Colonic mucosa (tissue), 4 donors: ENCODE measurements at places on chromosomes 7 and 10. TPM values are rescaled to one million over a fixed set of nuclear protein-coding genes. Genes with fewer than 3 reads are reported as not detected.

DNA sequence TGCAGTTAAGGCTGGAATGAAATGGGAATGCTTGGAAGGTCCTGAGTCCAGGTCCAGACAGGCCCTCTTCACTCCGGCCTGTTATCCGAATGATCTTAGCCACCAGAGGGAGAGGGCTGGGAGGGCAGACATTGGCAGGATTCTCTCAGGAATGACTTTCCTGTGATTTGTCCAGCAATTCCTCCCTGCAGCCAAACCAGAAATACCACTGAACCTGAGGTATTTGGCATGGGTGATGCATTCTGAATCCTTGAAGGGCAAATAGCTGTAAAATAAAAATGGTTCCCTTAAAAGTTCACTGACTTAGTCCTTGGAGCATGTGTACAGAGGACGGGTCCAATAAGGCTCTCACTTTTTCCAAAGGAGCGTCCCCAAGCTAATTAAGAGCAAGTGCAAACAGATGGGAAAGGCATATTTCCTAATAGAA is 77.5 kb upstream of the HABP2 start:
- no peaks in the 10 kb centered on the region for H3K36me3 ChIP-seq
- no peak for DNase-seq
- H3K27me3 ChIP-seq: no peaks in the 10 kb centered on the region

- H3K4me1 ChIP-seq: peaks cover 30% of the 10 kb centered on the region
- no peaks in the 10 kb centered on the region for H3K27me3 ChIP-seq
- DNase-seq: no peak
- H3K4me3 ChIP-seq: no peak overlapping the region
- H3K27ac ChIP-seq: no peak overlapping the region
Measured at GRCh38 chr7:44765579-44766415, 17.1 kb downstream of the ZMIZ2 start.

DNA sequence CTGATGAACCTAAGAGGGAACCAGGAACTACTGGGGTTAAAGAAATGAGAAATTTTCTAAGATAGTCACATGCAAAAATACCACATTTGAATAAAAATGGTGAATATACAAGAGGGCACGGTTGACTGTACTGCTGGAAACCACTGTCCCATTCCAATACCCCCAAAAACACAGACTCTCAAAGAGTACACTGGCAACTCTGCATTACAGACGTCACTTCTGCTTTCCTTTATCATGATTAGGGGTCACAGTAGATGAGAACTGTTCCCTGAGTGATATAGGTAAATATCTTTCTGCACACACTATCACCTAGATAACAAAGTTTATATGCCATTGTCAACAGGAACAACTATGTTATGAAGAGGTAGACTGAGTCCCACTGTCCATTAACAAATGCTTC is 69.5 kb downstream of the RAPGEF5 start:
- no peak overlapping the region for H3K27ac ChIP-seq
- H3K27me3 ChIP-seq: no peaks in the 10 kb centered on the region
- H3K36me3 ChIP-seq: no peaks in the 10 kb centered on the region
- H3K4me1 ChIP-seq: no peaks in the 10 kb centered on the region
- DNase-seq: no peak

The RAB11FIP2 gene
- 7.5 TPM for total RNA-seq

The RAMP3 gene
- total RNA-seq: 7.2 TPM

The ATOH7 gene
- 0.53 TPM for total RNA-seq

GRCh38 chr7:78543976-78544375 is 745.4 kb downstream of the PHTF2 start:
- no peaks in the 10 kb centered on the region for H3K27me3 ChIP-seq
- H3K36me3 ChIP-seq: no peaks in the 10 kb centered on the region
- no peak overlapping the region for H3K27ac ChIP-seq
- DNase-seq: no peak

- H3K36me3 ChIP-seq: no peaks in the 10 kb centered on the region
- H3K4me3 ChIP-seq: no peak overlapping the region
- no peak for DNase-seq
- H3K27me3 ChIP-seq: no peaks in the 10 kb centered on the region
- H3K27ac ChIP-seq: no peak overlapping the region
Measured at GRCh38 chr7:139654276-139655181, 123.3 kb downstream of the HIPK2 start.

The UTF1 gene
- total RNA-seq: not detected

The AGR3 gene
- 197 TPM for total RNA-seq

GRCh38 chr10:1083581-1083980 is 27.4 kb downstream of the WDR37 start:
- H3K27ac ChIP-seq: no peak overlapping the region
- no peak overlapping the region for H3K4me3 ChIP-seq
- no peaks in the 10 kb centered on the region for H3K4me1 ChIP-seq
- H3K27me3 ChIP-seq: no peaks in the 10 kb centered on the region

The PNLIPRP2 gene
- total RNA-seq: 9.1 TPM

- no peak for DNase-seq
- H3K36me3 ChIP-seq: no peaks in the 10 kb centered on the region
- H3K27me3 ChIP-seq: no peaks in the 10 kb centered on the region
- no peaks in the 10 kb centered on the region for H3K4me1 ChIP-seq
Measured at GRCh38 chr7:121730869-121731268, 142.1 kb upstream of the PTPRZ1 start.

The SPDYE11 gene
- not detected for total RNA-seq

DNA sequence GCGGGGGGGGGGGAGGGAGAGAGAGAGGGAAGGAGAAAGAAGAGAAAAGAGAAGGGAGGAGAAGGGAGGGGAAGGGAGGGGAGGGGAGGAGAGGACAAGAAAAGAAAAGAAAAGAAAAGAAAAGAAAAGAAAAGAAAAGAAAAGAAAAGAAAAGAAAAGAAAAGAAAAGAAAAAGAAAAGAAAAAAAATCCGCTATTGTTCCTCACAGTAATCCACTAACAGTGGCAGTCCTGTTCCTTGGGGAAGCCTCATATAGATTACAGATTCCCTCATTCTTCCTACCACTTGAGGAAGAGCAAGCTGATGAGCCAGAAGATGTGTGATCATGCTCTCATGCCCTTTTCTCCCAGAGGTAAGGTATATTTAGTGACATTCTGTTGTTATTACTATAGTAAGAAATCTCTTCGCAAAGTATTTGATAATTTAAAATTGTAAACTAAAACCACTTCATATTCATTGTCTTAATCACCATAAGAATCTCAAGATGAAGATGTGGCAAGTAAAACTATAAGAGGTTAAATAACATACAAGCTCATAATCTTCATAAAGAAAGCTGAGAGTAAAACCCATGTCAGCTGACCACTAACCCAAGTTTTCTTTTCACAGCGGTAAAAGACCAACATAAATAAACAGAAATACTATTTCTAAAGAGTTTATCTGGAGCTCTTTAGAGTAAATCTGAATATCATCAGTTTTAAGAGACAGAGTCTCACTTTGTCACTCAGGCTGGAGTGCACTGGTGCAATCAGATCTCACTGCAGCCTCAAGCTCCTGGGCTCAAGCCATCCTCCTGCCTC is 128.1 kb downstream of the JMJD1C start:
- H3K4me1 ChIP-seq: no peaks in the 10 kb centered on the region
- H3K36me3 ChIP-seq: no peaks in the 10 kb centered on the region
- no peak overlapping the region for H3K4me3 ChIP-seq
- no peaks in the 10 kb centered on the region for H3K27me3 ChIP-seq
- no peak for DNase-seq
- H3K27ac ChIP-seq: no peak overlapping the region

The VAX1 gene
- not detected for total RNA-seq

DNA sequence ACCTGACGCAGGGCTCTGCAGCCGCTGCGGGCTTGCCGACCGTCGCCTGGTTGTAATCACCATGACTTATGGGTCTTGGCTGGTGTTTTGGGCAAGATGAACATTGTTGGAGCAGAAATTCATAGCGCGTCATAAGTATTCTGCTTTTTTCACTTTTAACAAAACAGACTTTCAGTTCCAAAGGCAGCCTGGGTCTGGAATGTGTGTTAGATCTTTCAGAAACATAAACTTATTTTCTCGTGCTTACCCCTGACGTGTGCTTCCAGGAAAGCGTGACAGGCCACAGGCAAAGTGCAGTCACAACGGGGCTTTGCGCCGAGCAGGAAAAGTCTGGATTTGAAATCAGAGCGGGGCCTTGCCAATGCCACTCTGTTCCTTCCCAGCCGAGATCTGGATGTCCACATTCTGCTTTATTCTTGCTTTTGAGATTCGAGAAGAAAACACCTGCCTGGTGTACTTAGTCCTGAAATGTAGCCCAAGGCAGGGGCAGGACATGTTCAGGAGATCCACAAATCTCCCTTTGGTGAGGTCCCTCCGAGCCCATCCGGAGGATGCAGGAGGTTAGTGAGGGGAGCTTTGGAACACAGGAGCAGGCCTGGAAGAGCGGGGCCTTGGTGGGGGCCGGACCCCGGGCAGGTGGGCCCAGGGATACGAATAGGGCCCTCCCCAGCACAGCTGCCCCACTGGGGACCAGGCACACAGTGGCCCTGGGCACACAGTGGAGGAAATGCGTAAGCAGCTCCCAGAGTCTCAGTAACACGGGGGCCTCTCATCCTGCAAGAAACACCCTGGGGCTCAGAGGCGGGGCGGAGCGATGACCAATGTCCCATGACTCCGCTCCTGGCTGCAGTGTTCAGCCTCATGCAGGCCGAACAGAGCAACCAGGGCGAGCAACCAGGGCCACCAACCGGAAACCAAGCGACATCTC is 49.5 kb upstream of the EBF3 start:
- H3K27ac ChIP-seq: no peak overlapping the region
- H3K27me3 ChIP-seq: no peaks in the 10 kb centered on the region
- H3K36me3 ChIP-seq: no peaks in the 10 kb centered on the region
- H3K4me3 ChIP-seq: no peak overlapping the region
- H3K4me1 ChIP-seq: no peaks in the 10 kb centered on the region

The MLXIPL gene
- total RNA-seq: 9.5 TPM

- DNase-seq: no peak
- no peaks in the 10 kb centered on the region for H3K4me1 ChIP-seq
- H3K36me3 ChIP-seq: no peaks in the 10 kb centered on the region
- no peak overlapping the region for H3K4me3 ChIP-seq
- H3K27ac ChIP-seq: no peak overlapping the region
Measured at GRCh38 chr7:151477867-151478266, 37.9 kb upstream of the CRYGN start.

The ITGB8 gene
- total RNA-seq: 8.1 TPM

The GPR26 gene
- not detected for total RNA-seq

DNA sequence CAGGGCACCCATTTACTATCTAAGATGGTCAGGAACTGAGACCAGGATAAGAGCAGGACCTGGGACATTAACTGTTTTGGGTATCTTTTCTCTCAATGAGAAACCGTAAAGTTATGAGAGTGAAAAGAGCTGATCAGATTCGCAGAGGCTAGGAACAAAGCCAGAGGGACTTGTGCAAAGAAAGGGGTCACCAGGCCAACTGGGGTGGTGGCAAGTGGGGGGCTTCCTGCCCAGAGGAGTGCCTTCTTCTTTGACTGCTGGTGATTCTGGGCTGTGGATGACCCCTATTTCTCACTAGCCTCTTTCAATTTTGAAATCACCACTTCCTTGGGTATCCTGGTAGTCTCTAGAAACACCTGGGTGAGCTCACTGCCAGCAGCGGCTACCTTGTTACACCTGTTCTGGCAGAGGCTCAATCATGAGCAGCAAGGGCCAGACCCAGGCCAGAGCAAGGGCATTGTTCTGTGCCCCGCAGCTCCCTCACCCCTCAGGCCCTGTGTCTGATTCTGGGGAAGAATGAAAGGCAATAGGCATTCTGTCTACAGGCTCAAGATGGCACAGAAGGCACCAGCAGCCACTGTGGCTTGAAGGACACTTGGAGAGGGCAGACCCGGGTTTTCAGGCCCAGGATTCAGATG is 999 bp downstream of the SFTPD start:
- H3K4me3 ChIP-seq: no peak overlapping the region
- DNase-seq: no peak
- H3K4me1 ChIP-seq: no peaks in the 10 kb centered on the region
- H3K36me3 ChIP-seq: no peaks in the 10 kb centered on the region
- no peak overlapping the region for H3K27ac ChIP-seq
- no peaks in the 10 kb centered on the region for H3K27me3 ChIP-seq

The PAPOLB gene
- total RNA-seq: not detected

DNA sequence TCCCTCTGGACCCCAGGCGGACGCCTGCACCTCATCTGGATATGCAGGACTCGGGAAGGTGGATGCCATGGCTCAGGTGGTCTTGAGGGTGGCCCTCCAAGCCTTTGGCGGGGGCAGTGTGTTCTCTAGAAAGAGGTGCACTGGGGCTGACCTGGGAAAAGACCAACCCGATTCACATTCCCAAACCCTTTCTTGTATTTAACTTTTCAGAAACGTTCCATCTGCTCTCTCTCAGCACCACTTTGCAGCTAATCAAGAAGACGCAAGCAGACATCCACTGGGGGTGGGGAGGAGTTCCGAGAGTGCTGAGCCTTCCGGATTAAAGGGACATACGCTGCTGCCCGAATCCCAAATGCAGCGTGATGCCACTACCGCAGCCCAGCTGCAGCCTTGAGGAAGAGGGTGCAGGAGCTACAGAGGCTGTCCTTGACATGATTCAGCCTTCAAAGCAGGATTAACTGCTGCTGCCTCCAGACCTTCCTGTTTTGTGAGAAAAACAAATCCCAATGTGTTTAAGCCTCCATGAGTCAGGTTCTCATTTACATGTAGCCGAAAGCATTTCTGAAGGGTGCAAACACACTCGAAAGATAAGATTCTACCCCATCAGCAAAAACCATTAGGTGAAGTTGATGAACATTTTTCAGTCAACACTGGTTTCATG is 39.9 kb downstream of the RBM17 start:
- H3K27ac ChIP-seq: no peak overlapping the region
- H3K36me3 ChIP-seq: no peaks in the 10 kb centered on the region
- H3K4me3 ChIP-seq: no peak overlapping the region
- no peaks in the 10 kb centered on the region for H3K4me1 ChIP-seq
- H3K27me3 ChIP-seq: no peaks in the 10 kb centered on the region

DNA sequence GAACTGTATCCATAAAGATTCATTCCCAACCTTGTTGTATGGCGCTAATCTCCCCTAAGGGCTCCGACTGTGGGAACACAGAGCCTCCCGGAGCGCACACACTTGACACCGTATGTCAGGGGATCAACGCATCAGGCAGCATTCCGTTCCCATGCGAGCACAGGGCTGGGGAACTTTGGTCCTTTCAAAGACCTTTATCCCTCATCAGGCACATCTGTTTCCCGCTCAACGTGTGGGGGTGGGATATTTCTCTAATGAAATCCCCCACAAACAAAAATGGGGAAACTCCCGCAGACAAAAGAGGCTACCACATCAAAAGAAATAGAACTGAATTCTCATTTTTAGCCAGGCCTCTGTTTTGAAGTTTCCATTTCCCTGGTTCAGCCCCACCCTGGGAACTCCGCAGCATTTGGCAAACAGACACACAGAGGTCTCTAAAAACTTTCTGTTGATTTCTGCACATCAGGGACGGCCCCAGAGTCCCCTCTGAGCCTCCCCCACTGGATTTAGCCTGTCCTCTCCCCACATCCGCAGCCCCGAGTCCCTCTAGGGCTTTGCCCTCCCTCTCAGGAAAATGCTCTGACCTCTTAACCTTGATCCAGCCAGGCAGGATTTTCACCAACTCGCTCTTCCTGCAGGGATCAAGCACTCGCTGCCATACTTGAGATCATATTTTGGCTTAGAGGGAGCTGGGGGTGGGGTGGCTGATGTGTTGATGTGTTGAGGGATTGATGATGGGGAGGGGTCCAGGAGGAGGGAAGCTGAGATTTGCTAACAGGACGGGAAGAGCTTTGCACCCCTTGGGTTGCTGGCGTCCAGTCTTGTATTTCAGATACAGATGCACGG is 6.6 kb downstream of the CPA5 start:
- H3K4me3 ChIP-seq: no peak overlapping the region
- H3K27ac ChIP-seq: no peak overlapping the region
- no peak for DNase-seq
- no peaks in the 10 kb centered on the region for H3K27me3 ChIP-seq
- H3K4me1 ChIP-seq: no peaks in the 10 kb centered on the region

GRCh38 chr10:52217531-52217930 is 96.5 kb upstream of the DKK1 start:
- no peaks in the 10 kb centered on the region for H3K27me3 ChIP-seq
- DNase-seq: no peak
- no peak overlapping the region for H3K4me3 ChIP-seq
- H3K4me1 ChIP-seq: peaks cover 9% of the 10 kb centered on the region

The LIPJ gene
- not detected for total RNA-seq

The CYP26A1 gene
- total RNA-seq: not detected

The TCERG1L gene
- total RNA-seq: not detected
